ENCODE measurements at places on chromosomes 6 and 20.

DNA sequence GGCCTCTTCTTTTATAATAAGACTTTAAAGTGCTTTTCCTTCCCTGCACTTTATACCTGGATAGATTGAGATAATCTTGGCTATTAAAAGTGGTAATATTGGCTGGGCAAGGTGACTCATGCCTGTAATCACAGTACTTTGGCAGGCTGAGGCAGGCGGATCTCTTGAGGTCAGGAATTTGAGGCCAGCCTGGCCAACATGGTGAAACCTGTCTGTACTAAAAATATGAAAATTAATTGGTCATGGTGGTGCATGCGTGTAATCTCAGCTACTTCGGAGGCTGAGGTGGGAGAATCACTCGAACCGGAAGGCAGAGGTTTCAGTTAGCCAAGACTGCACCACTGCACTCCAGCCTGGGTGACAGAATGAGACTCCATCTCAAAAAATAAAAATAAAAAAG lies 197.1 kb upstream of the RGS17 start:
- DNase-seq = no peak

DNA sequence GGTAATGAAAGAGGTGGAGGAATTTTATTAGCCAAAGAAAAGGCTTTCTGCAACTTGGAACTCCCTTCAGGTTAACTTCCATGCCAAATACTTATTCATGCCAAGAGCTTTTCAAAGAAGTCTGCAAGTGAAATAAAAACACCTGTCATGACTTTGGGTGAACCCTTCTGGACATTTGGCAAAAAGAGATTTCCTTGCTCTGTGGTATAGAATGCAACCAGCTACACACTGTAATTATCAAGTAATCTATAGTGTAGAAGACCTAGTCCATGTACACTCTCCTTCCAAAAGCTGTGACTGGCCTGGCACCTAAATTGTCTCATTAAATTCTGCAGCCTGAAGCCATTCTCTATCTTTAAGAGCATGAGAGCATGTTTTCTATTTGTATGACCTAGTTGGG lies 232.3 kb downstream of the COL12A1 start:
- DNase-seq = no peak

DNA sequence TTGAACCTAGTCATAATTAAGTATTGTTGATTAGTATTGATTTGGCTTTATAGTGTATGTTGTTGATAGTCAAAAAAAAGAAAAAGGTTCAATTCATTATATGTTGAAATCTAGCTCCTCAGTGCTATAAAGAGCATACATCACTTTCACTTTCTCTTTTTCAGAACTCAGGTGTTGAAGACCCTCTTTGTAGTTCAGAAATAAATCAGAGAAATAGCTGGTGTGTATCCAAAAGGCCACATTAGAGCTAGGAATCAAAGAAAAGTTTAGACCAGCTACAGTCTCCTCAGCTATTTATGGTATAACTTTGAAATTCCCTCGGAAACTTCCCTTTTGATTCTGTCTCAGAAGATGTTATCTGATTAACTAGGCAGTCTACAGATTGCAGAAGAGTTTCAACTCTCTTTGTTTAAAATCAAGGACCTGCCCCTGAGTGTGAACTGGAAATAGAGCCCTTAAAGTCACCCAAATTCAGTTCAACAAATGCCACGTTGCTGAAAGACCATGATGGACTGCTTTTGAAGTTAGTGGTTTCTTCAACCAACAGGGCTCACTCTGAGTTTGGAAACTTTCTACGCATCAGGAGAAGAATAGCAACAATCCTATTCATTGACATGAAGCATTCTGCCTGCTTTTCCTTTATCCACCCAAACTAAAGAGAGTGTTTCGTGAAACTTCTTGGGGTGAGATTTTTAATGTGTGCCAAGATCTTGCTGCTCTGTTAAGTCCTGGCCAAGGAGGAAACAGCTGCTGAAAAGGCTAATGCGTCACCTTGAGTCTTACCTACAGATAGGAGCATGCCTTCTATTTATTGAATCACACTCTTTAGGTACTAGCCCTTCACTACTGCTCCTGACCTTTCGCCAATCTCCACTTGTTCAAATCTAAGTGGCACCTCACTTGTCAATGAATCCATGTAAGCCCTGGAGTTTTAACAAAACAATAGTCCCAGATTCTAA lies 111.7 kb downstream of the TNFRSF21 start:
- DNase-seq = no peak

DNA sequence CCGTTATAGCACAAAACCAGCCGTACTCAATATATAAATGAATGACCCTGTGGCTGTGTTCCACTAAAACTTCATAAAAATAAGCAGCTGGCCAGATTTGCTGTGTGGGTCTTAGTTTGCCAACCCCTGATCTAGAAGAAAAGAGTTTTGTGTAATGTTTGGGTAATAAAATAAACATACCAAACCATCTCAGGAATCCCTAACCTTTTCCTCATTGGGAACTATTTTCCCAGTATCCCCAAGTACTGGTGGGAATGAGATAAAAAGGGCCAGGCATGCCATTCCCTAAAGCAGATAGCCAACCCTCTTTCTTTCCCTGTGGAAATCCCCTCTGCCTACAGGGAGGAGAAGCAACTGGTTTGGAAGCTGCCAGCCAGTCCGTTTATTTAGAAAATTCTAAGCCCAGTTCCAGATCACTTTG lies 169.1 kb upstream of the AKAP12 start:
- no peak for DNase-seq

- DNase-seq = no peak
Measured at GRCh38 chr20:31908016-31908415, 37.6 kb downstream of the TTLL9 start.

DNA sequence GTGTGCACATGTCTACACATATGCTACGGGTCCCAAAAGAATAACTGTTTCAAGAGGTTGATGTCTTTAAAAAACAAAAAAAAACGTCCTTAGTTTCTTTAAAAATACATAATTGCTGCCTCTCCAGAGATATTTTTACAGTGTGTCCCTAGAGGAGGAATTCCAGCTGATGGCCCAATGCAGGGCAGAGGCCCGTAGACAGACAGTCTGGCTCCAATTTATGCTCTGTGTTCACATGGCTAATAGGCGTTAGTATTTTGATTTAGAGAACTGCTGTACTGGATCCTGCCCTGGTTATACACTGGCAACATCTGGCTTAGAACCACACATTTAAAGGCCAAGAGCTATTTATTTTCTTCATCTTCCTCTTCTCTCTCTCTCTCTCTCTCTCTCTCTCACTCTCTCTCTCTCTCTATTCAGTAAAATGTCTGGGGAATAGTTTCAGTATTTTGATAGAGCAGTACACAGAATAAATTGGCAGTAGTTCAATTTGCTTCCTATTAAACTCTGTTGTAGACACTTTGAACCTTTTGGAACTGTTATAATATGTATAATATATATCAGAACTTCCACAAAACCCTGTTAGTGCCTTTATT lies 260.6 kb downstream of the EYA4 start:
- DNase-seq = no peak

- peak; percentile 66 for DNase-seq
Measured at GRCh38 chr20:3797592-3798372, 1.7 kb downstream of the CDC25B start.

GRCh38 chr20:62860924-62861691 lies 514 bp downstream of the TCFL5 start:
- DNase-seq = peak; percentile 59

- DNase-seq = no peak
Measured at GRCh38 chr6:160121981-160122380, 366 bp downstream of the SLC22A1 start.

DNA sequence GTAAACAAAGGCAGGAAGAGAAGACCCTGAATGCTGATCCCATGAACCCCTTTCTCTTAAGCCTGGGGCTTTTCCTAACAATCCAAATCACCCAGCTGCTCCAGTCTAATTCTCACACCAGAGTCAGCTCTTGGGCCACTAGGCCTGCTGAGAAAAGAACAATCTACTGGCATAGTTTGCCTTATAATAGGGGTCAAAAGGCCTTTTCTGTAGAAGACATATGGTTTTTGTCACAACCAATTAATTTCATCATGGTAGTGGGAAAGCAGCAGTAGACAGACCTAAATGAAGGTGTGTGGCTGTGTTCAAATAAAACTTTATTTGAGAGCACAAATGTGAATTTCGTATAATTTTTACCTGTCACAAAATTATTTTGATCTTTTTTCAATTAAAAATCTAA lies 994.7 kb upstream of the EPHA7 start:
- DNase-seq = no peak

DNA sequence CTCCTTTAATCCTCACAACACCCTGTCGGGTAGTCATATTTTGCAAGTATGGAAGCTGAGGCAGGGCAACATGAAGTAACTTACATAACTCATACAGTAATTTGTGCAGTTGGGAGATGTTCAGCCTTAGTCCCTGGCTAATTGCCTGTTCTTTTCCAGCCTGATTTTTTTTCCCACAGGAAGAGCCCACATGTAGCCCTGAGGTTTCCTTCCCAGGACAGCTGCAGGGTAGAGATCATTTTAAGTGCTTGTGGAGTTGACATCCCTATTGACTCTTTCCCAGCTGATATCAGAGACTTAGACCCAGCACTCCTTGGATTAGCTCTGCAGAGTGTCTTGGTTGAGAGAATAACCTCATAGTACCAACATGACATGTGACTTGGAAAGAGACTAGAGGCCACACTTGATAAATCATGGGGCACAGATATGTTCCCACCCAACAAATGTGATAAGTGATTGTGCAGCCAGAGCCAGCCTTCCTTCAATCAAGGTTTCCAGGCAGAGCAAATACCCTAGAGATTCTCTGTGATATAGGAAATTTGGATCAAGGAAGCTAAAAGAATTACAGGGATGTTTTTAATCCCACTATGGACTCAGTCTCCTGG lies 5.0 kb upstream of the BTN2A1 start:
- DNase-seq = no peak

DNA sequence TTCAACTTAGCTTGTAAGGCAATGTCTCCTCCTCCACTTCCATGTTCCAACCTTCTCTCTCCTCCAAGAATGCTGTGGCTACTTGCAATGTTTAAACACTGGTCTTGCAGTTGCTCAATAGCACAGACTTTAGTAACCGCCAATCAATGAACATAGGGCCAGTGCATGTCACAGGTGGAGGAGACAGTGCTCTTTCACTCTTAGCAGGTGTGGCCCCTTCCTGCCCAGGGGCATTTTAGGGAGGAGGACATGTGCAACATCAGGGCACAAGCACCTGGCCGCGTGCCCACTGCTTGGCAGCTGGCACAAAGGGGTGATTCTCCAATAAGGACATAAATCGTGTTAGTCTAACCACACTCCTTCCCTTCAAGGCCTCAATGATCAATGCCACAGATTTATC lies 41.3 kb downstream of the ADGRF1 start:
- no peak for DNase-seq

DNA sequence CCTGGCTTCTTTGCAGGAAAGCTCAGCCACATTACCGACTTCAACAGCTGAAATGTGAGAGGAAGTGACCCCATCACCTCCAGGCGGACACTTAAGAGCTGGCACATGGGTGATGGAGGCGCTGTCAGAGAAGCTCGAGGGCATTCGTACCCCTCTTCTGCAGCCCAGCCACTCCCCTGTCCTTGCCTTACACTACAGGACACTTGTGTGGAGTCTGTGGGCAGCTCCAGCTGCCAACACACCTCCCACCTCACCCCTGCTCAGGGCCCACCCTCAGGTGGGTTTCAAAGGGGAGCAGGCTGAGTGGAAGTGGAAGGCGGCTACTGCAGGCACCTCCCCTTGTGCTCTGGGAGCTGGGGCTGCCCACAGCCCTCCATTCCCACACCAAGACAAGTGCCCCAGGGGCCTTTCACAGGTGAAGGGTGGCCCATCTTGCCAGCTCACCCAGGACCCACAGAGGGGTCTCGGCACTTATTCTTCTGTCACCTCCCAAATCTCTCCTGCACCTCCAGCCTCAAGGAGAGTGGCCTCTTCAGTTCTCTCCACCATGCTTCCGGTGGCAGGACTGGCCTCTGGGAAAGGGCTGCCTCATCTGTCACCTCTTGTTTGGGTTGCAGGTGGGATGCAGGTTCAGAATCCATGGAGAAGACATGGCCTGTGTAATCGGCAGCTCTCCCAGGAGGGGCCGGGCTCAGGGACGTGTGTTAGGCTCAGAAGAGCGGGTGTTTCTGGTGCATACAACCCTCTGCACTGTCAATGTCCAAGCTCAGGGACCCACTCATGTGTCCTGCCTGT lies 49.8 kb downstream of the IRF4 start:
- no peak for DNase-seq

Data from stimulated activated naive CD8-positive, alpha-beta T cell treated with anti-CD3 and anti-CD28 coated beads, Interleukin-15, amount 100 ng/mL, for 72 hours (primary cell).